ENCODE measurements at places on chromosomes 7 and 10.

GRCh38 chr7:141210862-141211261 is 137.0 kb downstream of the TMEM178B start:
- DNase-seq = no peak
- no peak overlapping the region for H3K4me3 ChIP-seq
- no peaks in the 10 kb centered on the region for H3K4me1 ChIP-seq
- H3K36me3 ChIP-seq = no peaks in the 10 kb centered on the region

DNA sequence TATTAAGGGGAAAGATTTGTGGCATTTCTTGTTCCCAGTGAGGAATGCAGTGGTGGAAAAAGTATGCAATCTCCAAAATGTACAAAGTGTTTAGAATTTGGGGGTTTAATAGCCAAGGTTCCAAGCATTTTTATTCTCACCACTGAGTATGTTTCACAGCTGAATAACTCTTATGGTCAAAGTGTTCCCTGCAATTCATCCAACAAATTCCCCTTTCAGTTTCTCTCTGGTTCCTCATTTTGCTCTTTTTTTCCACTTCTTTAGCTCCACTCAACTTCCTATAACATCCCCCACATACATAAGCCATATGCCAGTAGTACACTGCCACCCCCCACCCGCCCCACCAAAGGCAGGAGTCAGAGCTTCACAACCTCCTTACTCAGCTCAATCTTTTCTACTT is 4.6 kb downstream of the HECW1 start:
- peak; percentile 19 for DNase-seq
- H3K4me1 ChIP-seq = peaks cover 17% of the 10 kb centered on the region
- peaks cover 32% of the 10 kb centered on the region for H3K27me3 ChIP-seq
- no peaks in the 10 kb centered on the region for H3K36me3 ChIP-seq
- no peak overlapping the region for H3K4me3 ChIP-seq

DNA sequence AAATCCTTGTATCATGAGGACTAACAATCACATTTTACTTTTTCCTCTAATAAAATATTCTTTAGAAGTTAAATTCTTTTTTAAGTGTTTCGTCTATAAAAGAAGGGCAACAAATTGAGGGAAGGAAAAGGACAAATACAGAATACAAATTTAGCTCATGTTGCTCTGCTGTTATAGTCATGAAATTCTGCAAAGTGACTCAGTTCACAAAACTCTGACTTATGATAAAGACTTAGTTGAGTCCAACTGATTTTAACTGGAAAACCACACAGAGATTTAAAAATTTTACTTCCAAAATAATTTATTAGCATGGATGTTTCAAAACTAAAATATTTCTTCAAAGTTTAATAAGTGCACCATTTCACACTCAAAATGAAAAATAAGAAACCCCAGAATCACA is 75.0 kb upstream of the GPR22 start:
- H3K36me3 ChIP-seq = no peaks in the 10 kb centered on the region
- no peaks in the 10 kb centered on the region for H3K27me3 ChIP-seq
- DNase-seq = peak; percentile 72
- H3K4me1 ChIP-seq = no peaks in the 10 kb centered on the region
- H3K4me3 ChIP-seq = no peak overlapping the region

- peak overlapping the region; percentile 82 for H3K27ac ChIP-seq
- peaks cover 1% of the 10 kb centered on the region for H3K4me1 ChIP-seq
- H3K27me3 ChIP-seq = no peaks in the 10 kb centered on the region
- no peak for DNase-seq
- peak overlapping the region; percentile 74 for H3K4me3 ChIP-seq
Measured at GRCh38 chr10:14838582-14839304, 637 bp downstream of the HSPA14 start.

DNA sequence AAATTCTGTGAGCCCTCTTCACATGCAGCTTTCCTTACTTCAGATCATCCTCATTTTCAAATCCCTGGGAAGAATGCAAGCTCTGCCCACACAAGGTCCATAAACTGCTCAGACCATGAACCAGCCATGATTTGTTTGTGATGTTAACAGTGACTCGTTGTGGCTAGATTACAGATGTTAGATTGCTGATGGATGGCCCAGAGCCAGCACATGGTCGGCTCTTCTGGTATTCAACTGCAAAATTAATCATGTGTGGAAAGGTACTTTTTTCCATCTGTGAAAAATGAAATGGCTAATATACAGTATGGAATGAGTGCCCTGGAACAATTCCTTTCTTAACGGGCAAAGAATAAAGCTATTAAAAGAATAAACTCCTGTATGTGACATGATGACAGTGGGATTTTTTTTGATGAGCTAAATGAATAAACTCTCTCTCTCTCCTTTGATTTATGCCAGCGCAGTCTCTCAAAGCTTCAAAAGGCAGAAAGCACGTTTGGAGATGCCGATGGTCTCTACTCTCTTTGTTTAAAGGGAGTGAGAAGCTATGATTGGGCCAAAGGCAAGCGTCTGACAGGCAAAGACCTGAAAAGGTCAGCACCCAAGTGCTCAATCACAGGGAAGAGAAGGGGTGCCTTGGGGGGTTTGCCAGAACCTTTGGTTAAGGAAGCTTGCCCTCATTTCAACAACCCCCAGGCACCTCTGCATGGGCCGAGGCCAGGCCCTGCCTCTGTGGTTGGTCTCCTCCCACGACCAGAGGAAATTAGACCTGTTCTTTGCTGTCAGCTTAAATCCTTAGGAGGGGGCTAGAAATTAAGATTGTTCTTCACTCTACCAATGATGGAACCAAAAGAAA is 444.0 kb upstream of the NFE2L3 start:
- no peak overlapping the region for H3K4me3 ChIP-seq
- no peaks in the 10 kb centered on the region for H3K27me3 ChIP-seq
- peak; percentile 1 for DNase-seq
- H3K27ac ChIP-seq = no peak overlapping the region

DNA sequence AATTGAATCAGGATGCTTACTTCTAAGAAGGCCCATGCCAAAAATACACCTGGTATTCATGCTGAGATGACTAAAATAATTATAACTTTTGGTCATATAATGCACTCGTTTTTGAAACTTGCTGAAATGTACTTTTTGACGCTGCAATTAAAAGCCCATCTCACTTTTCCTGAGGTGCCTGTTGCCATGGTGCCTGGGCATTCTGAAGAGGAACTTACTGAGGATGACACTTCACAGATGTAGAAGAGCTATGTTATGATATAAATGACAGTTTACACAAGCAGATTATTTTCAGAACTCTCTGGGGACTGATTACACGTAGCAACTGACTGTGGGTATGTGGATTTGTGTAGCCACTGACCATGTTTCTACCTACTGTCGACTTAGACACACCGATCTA is 182.4 kb downstream of the TPK1 start:
- H3K27ac ChIP-seq = no peak overlapping the region
- no peaks in the 10 kb centered on the region for H3K36me3 ChIP-seq
- no peak for DNase-seq
- no peak overlapping the region for H3K4me3 ChIP-seq
- no peaks in the 10 kb centered on the region for H3K27me3 ChIP-seq

DNA sequence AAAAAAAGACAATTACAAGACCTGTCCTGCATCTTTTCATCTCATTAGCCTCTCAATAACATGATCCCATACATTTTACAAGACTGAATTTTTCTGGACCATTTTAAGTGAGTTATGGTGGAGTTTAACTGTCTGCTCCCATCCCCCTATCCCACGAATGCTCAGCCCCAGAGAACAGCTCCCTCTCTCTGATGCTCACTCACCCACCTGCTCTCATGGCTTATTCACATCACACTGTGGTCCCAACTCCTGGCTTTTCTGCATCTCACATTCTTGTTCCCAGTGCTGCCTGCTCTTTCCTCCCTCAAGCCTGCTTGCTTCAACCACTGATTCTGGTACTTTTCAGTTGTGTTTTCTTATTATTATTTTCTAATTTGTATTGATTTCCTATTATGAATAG is 20.4 kb upstream of the CCSER2 start:
- DNase-seq = peak; percentile 76
- no peaks in the 10 kb centered on the region for H3K27me3 ChIP-seq
- no peak overlapping the region for H3K4me3 ChIP-seq
- peak overlapping the region; percentile 97 for H3K27ac ChIP-seq
- peaks cover 24% of the 10 kb centered on the region for H3K4me1 ChIP-seq
- H3K36me3 ChIP-seq = no peaks in the 10 kb centered on the region

DNA sequence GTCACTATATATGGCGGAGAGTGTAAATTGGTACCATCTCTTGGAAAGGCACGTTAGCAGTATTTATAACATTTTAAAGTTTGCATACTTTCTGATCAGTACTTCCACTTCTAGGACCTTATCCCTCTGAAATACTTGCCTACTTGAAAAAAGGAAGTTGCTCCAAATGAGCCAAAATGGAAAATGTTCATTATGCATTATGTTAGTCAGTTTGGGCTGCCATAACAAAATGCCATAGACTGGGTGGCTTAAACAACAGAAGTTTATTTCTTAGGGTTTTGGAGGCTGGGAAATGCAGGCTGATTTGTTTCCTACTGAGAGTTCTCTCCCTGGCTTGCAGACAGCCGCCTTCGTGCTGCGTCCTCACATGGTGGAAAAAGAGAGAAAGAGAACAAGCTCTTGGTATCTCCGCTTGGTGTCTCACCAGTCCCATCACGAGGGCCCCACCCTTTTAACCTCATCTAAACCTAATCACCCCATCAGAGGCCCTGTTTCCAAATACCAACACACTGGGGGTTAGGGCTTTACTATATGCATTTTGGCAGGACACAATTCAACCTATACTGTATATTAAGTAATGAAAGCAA is 6.9 kb downstream of the SNX10 start:
- H3K4me1 ChIP-seq = no peaks in the 10 kb centered on the region
- H3K36me3 ChIP-seq = no peaks in the 10 kb centered on the region
- no peak for DNase-seq
- H3K27me3 ChIP-seq = no peaks in the 10 kb centered on the region

DNA sequence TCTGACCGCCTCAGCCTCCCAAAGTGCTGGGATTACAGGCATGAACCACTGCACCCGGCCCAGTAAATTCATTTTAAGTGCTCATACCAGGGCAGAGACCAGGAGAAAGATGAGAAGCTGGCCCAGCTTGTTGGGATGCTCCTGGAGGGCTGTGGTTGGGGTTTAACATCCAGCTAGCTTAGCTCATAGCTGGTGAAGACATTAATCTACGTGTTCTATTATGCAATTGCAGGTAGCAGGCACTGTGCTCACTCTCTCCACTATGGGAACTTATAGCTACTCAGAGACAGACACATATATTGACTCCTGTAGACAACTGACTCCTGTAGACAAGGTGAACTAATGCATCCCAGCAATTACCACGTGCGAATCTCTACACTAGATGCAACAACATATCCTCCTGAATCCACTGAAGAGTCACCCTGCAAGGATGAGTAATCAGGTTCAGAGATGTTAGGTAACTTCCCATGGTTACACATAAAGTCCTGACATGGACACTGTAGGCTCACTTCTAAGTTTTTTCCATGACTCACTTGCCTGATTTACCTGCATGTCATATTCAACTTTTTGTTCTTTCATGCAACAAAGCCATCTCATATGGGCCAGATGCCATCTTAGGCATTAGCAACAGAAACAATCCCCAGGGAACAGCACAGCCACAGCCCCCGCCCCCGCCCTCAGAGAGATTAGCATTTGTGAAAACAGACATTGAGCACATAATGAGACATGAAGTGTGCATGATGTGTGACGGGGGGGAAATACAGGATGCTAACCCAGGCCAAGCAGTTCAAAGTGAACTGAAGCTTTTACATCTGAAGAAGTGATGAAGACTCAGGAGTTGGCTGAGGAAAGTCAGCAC is 37.2 kb downstream of the ERLIN1 start:
- H3K27ac ChIP-seq = no peak overlapping the region
- peak; percentile 58 for DNase-seq
- H3K27me3 ChIP-seq = no peaks in the 10 kb centered on the region
- H3K4me1 ChIP-seq = no peaks in the 10 kb centered on the region
- no peak overlapping the region for H3K4me3 ChIP-seq
- peaks cover 19% of the 10 kb centered on the region for H3K36me3 ChIP-seq

DNA sequence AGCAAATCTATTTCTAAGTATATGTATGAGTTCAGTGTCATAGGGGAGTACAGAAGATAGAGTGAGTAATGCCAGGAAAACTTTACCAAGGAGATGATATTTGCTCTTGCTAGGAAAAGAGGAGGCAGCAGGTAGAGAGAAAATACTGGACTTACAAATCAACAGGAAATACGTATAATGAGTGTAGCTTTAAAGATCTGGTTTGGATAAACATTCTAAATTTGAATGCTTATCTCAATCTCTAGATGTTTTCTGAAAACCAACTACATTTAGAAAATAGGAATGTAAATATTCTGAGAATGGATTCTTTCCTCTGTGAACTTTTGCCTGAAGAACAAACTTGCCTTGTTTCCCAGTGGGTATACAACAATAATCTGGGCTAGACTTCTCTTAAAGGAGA is 46.9 kb upstream of the GNAI1 start:
- no peaks in the 10 kb centered on the region for H3K27me3 ChIP-seq
- H3K4me1 ChIP-seq = peaks cover 6% of the 10 kb centered on the region
- no peak for DNase-seq
- H3K27ac ChIP-seq = peak overlapping the region; percentile 65
- H3K36me3 ChIP-seq = no peaks in the 10 kb centered on the region

DNA sequence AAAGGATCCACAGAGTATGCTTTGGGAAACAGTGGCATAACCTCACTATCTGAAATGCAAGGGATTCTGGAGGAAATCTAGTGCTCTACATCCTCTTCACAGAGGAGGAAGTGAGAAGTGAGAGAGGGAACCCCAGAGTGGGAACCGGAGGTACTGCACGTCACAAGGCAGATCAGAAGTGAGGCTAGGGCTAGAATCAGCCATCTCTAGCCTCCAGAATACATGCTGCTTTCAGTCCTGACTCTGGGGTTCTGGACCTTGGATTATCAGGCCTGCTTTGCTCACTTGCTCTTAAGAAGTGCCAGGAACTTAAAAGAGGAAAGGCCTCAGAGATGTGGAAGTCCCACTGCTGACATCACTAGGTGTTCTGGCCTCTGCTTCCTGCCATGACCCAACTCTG is 25.7 kb downstream of the ZNF503 start:
- H3K36me3 ChIP-seq = no peaks in the 10 kb centered on the region
- peaks cover 25% of the 10 kb centered on the region for H3K27me3 ChIP-seq
- H3K27ac ChIP-seq = no peak overlapping the region
- 0 out of 2 replicates have a peak, but pooled peaks cover 1% of the 10 kb centered on the region for H3K4me1 ChIP-seq

- H3K27ac ChIP-seq = no peak overlapping the region
- no peaks in the 10 kb centered on the region for H3K27me3 ChIP-seq
- H3K36me3 ChIP-seq = no peaks in the 10 kb centered on the region
- H3K4me3 ChIP-seq = no peak overlapping the region
- DNase-seq = no peak
Measured at GRCh38 chr7:114740095-114740494, 181.8 kb upstream of the MDFIC start.

DNA sequence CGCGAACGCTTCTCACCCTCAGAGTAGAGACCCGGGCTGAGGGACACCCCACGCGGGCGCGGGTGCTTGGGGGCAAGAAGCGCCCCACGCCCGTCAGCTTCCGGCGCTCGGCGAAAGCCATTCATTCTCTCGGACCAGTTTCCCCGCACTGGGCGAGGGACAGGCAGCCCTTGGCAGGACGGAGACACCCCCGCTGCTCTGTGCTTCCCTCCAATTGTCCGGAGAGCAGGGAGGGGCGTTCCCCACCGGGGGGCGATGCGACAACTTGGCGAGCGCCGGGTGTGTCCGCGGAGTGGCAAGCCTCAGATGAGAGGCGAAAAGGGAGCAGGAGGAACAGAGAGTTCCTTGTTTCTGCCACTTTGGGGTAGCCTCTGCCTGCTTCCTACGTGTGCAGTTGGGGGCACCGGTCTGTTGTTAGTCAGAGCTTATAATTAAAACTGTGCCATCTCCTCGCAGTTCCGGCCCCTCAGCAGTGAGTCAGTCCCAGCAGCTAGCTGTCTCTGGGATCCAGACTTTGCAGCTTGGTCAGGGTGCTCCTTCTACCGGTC is 1.7 kb downstream of the GPR158 start:
- no peak overlapping the region for H3K27ac ChIP-seq
- peaks cover 21% of the 10 kb centered on the region for H3K27me3 ChIP-seq
- no peak for DNase-seq
- no peak overlapping the region for H3K4me3 ChIP-seq

Data from IMR-90 (cell line).